ENCODE measurements at places on chromosomes 5 and 9. TPM values are rescaled to one million over a fixed set of nuclear protein-coding genes. Genes with fewer than 3 reads are reported as not detected.

Gene SGCD
- 3.5 TPM for total RNA-seq

Gene IL7R
- total RNA-seq: 114 TPM

Gene TNFSF15
- 0.14 TPM for total RNA-seq

- DNase-seq: no peak
Measured at GRCh38 chr5:32421075-32421474, 23.5 kb downstream of the ZFR start.

GRCh38 chr5:72106817-72107130, 501 bp upstream of the MAP1B start:
- DNase-seq: no peak

- DNase-seq: no peak
Measured at GRCh38 chr9:36779582-36779981, 206.9 kb downstream of the MELK start.

GRCh38 chr5:175809531-175810121, 61.8 kb upstream of the CPLX2 start:
- DNase-seq: peak; percentile 96

Gene FAM221B
- total RNA-seq: not detected

- DNase-seq: no peak
Measured at GRCh38 chr5:157214861-157215513, 34.3 kb downstream of the ITK start.

Gene DDX4
- total RNA-seq: not detected

DNA sequence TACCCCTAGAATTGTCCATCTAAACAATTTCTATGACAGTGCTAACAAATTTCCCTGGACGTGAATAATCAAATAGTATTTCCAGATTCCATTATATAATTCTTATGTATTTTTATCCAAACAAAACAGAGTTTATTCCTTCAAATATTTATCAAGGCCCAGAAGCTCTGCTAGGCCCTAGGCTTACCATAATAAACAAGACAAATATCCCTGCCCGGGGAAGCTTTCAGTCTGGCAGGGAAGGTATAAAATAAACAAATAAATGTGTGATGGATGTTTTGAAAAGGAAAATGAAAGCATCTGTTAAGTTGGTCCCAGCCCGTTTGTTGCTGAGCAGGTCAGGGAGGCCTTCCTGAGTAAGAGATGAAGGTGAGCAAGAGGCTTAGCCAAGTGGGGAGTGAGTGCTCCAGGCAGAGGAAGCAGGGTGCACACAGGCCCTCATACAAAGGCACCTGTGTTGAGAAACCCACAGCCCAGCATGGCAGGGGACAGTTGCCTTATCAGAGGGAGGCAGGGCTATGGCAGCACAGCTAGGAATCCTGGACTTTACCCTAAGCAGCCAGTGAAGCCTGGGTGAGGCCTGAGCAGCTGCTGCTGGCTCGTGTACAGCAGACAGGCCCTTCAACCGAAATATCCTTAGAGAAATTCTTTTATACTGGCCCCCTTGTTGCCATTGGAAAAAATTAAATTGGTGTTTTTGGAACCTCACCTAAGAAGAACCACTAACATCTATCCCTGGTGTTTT, 7.7 kb upstream of the SLC35D2 start:
- DNase-seq: no peak

DNA sequence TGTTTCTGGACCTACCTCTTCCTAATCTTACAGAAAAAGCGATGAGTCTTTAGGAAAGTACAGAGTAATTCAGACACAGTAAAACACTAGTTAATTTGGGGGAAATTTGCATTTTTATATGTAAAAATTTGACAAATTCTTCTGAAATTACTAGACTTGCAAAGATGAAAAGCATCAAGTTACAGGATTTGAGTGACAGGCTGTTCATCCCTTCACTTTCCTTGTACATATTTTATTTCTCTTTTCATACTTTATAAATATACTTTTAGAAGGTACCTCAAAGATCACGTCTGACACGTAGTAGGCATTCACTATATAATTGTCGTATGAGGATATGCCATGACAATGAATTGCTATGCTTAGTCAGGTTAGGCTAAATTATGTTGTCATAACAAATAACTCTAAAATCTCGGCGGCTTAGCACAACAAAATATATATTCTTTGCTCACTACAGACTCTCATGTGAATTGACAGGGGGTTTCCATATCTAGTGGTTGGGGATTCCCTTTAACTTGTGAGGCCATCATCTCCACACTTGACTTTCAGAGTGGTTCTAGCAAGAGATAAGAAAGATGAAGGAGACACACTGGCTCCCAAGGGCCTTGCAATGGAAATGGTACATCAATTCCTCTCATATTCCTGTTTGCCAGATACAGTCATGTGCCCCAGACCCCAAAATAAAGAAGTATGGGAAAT, 154.1 kb upstream of the TUT7 start:
- DNase-seq: no peak

GRCh38 chr9:12614488-12614887, 78.7 kb upstream of the TYRP1 start:
- DNase-seq: no peak

- DNase-seq: no peak
Measured at GRCh38 chr5:40082313-40082712, 597.4 kb upstream of the PTGER4 start.

GRCh38 chr9:37566716-37567115, 9.5 kb downstream of the FBXO10 start:
- DNase-seq: no peak

Gene TAL2
- not detected for total RNA-seq

Gene IGFBPL1
- total RNA-seq: 0.14 TPM

Gene SHLD3
- total RNA-seq: 11.4 TPM

- DNase-seq: no peak
Measured at GRCh38 chr5:50900952-50901510, 234.6 kb downstream of the PARP8 start.

GRCh38 chr5:2317540-2317939, 433.9 kb downstream of the IRX2 start:
- no peak for DNase-seq

DNA sequence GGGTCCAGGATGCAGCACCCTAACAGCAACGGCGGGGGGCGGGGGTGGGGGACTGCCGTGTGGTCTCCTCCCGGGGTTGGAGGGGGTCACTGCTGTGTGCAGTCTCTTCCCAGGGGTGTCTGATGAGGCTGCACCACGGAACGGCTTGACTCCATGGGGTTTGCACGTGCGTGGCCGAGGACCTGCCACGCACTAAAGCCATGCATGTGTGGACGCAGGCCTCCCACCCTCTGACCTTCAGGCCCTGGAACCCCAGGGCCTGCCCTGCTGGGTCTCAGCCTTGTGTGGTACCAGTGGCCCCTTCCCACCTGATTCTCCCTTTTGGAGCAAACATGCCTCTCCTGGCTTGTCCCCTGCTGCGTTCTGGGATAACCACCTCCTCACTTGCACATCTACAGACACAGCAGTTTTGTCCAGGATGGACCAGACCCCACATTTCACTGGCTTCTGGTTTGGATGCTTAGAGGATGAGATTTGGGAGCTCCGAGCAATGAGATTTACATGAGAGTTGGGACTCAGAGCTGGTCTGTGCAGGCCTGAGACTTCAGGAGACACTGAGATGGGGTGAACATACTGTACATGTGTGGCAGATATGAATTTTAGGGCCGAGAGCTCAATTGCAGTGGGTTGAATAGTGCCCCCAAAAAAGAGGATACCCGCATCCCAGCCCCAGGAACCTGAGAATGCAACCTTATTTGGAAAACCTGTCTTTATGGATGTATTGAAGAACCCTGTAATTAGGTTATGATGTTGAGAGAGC, 45.8 kb downstream of the SLC12A7 start:
- no peak for DNase-seq

GRCh38 chr5:172505403-172505759, 51.1 kb upstream of the SH3PXD2B start:
- no peak for DNase-seq

- no peak for DNase-seq
Measured at GRCh38 chr5:172501708-172502320, 47.5 kb upstream of the SH3PXD2B start.

DNA sequence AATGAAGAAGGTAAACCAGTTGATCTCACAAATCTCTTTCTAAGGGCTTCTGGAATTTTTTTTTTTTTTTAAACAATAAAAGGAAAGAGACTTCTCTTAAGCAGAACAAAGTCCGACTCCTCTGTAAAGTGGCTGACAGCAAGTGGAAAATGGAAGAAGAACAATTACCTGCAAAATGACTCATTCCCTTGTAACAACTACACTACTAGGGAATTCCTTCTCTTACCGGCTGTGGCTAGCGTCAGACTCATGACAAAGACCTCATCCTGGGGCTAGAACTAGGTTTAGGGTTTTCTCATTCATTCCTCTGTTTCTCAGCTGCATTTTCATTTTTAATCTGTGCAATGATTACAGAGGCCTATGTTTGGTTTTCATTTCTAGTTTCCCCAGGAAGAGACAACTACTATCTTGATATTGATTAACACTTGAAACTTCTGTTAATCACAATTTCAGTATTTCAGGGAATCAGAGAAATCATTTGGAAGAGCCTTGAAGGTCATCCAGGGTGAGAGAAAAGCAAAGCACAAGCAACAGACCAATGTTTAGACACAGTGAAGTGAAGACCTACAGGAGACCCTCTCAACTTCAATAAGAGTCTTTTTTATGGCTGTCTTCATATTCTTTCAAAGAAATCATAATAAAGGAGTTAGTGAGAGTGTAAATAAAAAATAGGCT, 437.9 kb downstream of the RAB3C start:
- DNase-seq: peak; percentile 38

DNA sequence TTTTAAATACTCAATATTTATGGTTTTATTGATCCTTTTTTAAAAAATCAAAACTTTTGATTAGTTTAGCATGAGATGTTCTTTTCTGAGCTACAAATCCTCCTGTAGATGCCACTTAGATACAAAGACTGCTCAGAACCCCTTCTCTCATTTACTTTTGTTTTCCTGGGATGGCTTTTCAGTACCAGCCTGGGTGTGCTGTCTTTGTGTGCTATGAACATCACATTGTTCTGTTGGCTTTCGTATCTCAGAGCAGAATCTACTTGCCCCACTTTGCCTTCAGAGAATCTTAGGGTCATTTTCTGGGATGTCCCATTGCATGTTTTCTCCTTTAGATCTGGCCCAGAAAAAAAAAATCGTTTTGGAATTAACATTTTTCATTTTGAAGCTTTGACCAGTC, 85.9 kb downstream of the RASGRF2 start:
- no peak for DNase-seq

GRCh38 chr5:79436821-79437220, 77.1 kb downstream of the HOMER1 start:
- DNase-seq: no peak

GRCh38 chr5:111439473-111440075, 72.8 kb downstream of the STARD4 start:
- DNase-seq: no peak

GRCh38 chr5:110807169-110807568, 68.4 kb downstream of the SLC25A46 start:
- no peak for DNase-seq

Gene CDH6
- total RNA-seq: not detected

DNA sequence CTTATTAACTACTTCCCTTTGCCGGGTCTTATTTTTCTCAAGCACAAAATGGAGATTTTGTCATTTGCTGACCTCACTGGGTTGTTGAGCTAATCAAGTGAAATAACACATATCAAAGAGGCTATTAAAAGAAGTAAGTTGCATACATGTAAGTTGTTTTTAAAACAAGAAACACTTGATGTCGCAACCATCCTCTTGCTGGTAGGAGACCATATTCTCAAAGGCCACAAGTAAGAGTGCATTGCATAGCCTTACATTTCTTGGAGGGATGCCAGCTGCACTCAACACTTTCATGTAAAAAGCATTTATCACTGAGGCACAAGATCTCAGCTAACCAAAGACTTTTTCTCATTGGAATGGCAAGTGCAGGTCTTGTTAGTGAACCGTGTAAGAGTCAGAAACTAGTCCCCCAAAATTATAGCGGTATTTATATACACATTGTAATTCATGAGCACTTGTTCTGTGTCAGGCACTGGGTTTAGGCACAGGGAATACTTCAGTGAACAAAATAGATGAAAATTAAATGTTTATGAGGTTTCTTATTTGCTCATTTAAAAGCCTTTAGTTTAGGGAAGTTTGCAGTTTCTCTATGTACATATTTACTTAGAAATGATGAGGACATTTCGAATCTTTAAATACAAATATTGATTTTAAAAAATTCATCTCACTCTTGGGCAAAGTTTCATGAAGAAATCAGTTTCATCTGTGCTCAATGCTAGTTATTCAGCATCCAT, 72.0 kb downstream of the ZFAND5 start:
- no peak for DNase-seq

DNA sequence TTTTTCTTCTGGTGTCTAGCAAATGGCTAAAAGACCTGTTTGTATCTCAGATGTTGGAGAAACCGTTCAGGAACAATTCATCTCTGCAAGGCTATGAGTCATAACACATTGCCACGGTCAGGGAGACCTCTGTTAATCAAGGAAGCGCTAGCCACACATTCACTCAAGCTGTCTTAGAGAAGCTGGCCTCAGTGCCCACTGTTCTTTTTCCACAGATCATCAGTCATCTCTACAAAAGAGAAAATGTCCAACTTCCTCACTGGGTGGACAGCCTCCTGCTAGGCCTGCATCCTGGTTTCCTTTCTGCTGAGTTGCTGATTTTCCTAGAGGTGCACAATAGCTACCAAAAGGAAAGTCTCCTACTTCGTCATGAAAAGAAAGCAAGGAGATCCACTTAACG, 360.5 kb downstream of the BNC2 start:
- DNase-seq: peak; percentile 84

Gene EIF4EBP3
- total RNA-seq: not detected

Gene GNA14
- total RNA-seq: not detected

DNA sequence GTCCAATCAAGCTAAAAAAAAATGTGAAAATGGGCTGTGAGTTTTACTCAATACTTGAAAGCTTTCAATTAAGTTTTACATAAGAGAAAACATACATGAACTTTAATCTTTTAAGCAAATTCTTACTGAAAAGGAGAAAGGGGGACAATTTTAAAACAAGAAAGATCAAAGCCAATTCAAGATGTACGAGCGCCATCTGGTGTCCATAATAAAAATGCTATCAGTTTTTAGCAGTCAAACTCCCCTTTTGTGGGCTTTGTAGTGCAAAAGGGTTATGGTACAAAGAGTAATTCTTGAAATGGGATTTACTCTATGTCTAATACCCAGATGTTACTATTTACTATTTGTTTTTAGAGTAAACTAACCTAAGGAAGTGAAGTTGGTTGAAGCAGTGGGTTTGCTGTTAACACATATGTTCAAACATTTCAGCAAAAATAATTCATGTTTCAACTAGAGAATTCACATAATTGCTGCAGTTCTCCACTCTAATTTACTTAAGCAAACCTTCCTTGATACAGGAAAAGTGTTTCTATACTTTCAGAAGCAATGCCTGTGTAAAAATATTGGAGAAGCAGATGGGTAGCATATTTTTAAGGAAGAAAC, 228.2 kb upstream of the TYRP1 start:
- DNase-seq: peak; percentile 17

Gene FOXD4L4
- total RNA-seq: not detected

Gene FRMD3
- total RNA-seq: 0.96 TPM

GRCh38 chr5:158063052-158063451, 204.1 kb upstream of the CLINT1 start:
- no peak for DNase-seq

DNA sequence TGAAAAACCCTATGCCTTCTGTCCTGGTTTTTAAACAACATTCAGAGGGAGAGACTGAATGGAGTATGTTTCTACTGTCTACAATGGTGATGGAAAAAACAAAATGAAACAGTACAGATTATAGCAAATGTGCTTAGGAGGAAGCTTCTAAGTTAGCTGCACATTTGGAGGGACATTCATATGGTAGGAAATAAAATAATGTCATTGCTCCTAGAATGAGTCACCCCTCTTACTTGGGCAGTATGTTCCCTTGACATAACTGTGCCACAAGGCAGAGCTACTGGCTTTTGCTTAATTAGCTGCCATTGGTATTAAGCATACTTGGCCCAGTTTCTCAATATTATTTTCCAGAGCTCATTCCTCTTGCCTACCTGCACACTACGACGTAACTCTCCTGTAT, 128.9 kb downstream of the GDNF start:
- no peak for DNase-seq

Data from A172 (cell line).